ENCODE measurements at places on chromosomes 6 and 20. TPM values are rescaled to one million over a fixed set of nuclear protein-coding genes. Genes with fewer than 3 reads are reported as not detected.

Gene FAM209B
- polyA plus RNA-seq, result 0.27 TPM

Gene SF3B5
- polyA plus RNA-seq, result 108 TPM

Gene TREM2
- not detected for polyA plus RNA-seq

Gene LAMA2
- 151 TPM for polyA plus RNA-seq

Gene MOG
- polyA plus RNA-seq, result not detected

Gene C6orf15
- polyA plus RNA-seq, result not detected

Gene SLC13A3
- polyA plus RNA-seq, result 3.3 TPM

Gene SCGN
- polyA plus RNA-seq, result not detected

Gene EEF1A2
- 1,049 TPM for polyA plus RNA-seq

Gene TRIM10
- polyA plus RNA-seq, result 0.48 TPM

Gene DSP
- polyA plus RNA-seq, result 2.4 TPM

Gene CHRNA4
- polyA plus RNA-seq, result 0.46 TPM

Gene OR12D3
- not detected for polyA plus RNA-seq

Gene TRIM15
- polyA plus RNA-seq, result not detected

Gene AURKA
- 7.0 TPM for polyA plus RNA-seq

Gene SSTR4
- not detected for polyA plus RNA-seq

Gene RBM24
- 348 TPM for polyA plus RNA-seq

Gene PSORS1C2
- polyA plus RNA-seq, result not detected

Gene BPIFB4
- polyA plus RNA-seq, result 0.29 TPM

Gene TP53INP2
- 10.5 TPM for polyA plus RNA-seq

Gene MEI4
- 0.04 TPM for polyA plus RNA-seq

Gene PTPRT
- 0.35 TPM for polyA plus RNA-seq

Gene JAG1
- 29.2 TPM for polyA plus RNA-seq

Gene DDX39B
- 368 TPM for polyA plus RNA-seq

Gene GINM1
- polyA plus RNA-seq, result 42.0 TPM

Data from forelimb muscle (tissue), 1 donor.